Activated T-helper 1 cell treated with Interleukin-2 at 50 U/mL for 16 hours (primary cell): ENCODE measurements at places on chromosomes 3 and 15.

DNA sequence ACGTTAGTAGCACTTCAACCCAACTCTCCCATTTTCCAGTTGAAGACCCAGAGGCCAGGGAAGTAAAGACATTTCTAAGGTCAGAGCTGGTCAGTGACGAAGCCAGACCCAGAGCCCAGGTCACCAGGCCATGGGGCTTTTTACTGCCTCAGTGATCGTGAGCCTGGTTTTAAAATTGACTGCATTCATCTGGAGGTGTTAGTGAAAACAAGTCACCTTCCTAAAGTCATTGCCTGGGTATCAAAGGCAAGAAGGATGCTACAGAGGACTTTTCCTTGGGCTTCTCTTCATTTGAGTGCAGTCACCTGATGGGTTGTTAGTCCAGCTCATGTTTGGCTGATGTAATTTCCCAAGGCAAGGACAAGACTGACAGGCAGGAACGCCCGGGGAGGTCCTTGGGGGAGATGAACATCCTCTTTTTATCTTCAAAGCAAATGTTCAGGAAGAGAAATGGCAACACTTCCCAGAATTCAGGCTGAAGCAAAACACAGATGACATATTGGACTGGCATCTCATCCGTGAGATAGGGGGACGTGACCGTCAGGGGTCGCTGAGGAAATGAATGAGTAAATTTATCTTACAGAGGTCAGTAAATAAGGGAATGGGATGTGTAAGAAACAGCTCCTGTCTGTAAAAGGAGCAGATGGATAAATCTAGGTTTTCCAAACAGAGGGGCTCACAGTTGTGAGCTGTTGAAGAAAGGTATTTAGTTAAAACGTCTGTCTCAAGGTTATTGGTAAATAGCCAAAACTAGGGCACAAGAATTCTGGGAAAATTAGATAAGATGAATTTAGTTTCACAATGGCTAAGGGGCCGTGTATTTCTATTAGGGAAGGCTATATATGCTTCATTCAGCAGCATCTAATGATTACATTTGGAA, 201.2 kb downstream of the OPA1 start:
- no peak for DNase-seq

- DNase-seq: no peak
Observed at GRCh38 chr15:93865586-93865985, 365.8 kb upstream of the MCTP2 start.

- DNase-seq: no peak
Observed at GRCh38 chr15:48683991-48684765, 38.7 kb upstream of the FBN1 start.

DNA sequence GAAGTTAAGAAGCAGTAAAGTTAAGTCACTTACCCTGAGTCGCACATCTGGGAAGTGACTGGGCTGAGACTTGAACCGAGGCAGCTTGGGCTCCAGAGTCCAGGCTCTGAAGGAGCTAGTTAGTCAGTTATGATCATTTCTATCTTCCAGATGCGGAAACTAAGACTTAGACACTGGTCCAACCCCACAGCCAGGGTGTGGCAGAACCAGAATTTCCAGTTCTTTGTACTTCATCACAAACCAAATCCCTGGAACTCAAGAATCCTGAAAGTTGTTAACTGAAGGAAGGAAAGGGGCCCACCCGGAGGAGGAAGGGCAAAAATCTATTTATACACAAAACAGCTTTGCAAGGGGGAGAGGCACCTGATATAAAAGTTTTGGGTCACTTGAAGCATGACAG, 389.9 kb downstream of the SHQ1 start:
- no peak for DNase-seq

DNA sequence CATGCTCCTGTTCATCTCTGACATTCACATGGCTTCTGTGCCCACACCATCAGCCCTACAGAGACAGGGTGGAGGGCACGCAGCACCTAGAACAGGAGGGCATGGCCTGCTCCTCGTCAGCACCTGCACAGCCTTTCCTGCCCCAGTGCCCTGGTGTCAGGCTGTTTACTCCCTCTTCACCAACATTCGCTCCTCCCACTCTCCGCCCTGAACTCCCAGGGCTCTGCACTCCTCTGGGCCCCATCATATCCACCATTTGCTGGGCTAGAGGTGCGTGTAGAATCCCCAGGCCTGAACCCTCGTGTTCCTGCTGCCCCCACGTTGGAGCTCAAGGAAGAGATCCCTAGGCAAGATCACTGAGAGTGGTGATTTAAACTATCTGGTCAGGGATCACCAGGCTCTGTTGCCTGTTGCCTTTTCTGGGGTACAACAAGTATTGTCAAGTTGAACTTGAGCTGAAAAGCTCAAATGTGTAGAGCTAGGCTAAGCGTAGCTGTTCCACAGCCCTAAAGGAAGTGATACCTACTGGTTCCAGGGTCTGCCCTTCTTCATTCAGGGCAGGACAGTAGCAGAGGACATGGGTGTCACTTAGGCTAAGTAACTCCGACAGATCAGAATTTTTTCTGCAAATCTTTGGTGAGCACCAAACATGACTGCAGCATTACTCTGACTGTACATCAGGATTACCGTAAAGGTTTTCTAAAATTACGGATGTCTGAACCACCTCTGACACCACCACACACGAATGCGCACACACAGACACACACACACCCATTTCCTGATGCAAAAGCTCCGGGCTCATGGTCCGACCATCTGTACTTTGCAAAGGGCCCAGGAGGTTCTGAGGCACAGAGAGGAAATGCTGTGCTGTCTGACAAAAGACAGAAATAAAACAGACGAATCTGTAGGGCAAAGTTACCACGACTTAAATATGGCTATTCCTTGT, 43.7 kb upstream of the GNB5 start:
- DNase-seq: peak; percentile 14

GRCh38 chr3:119289404-119289770, 4.8 kb upstream of the ARHGAP31 start:
- DNase-seq: no peak

- DNase-seq: no peak
Observed at GRCh38 chr3:160196511-160197104, 28.6 kb upstream of the C3orf80 start.

DNA sequence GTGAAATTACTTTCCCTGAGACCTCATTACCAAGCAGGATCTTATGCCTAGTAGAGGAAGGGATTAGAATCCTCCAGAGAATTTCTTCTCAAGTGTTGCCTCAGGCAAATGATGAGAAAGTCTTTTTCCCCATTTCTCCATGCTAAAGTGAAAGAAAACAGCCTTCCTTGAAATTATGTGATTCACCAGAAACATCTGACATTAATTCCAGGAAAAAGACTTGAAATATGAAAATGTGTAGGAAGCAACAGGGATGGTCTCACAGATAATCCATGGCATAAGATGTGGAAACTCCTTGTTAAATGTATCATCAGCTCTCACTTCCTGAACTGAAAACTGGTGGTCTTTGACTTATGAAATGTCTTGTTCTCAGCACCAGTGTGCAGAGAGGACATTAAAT, 17.9 kb upstream of the ABI3BP start:
- no peak for DNase-seq

DNA sequence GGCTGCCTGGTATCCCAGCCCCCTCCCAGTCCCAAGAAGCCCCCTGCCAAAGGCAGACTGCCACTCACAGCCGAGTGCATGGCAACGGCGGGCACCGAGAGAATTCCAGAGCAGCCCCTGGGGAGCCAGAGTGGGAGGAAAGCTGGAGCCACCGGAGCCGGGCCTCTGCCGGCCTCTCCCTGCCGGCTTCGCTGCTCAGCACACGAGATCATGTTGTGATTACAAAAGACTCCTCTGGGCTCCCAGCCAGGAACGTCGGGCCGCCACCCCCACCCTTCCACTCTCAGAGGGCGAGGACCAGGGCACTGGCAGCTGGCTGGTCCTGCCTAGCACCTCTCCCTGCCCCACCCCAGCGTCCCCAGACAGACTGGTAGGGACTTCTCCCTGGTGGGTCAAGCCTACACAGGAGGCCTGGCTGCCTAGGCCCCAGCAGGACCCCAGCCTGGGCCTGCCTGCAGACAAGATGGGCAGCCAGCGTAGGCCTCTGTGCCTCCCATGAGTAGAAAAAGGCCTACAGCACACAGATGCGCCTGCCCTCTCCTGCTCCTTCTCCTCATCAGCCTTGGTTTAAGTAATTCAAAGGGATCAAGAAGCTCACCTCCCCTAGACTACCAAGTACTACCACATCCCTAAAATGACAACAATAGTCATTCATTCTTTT, at the start of gene CCDC9B:
Gene CCDC9B, minus strand, starts transcription at position 200 of the 661 bp plus-strand sequence. Its CDS starts 120 bp downstream, at position 80.
- DNase-seq: no peak

- no peak for DNase-seq
Observed at GRCh38 chr15:39403640-39404117, 177.2 kb upstream of the THBS1 start.

- DNase-seq: no peak
Observed at GRCh38 chr15:64800476-64800875, 25.0 kb downstream of the PIF1 start.

- DNase-seq: no peak
Observed at GRCh38 chr3:16302082-16302631, 37.1 kb downstream of the OXNAD1 start.

DNA sequence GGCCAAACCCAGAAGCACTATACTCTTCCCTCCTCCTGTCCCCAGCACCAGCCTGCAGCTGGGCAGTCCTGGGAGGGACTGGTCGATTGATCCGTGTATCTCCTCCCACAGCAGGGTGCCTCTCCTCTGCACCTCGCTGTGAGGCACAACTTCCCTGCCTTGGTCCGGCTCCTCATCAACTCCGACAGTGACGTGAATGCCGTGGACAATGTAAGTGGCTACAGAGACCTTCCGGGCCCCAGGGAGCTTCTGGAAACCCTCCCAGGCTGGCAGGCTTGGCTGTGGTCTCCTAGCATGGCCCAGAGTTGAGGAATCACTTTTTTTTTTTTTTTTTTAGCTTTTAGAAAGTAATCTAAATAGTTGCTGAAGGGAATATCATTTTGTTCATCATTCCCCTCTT, 30.7 kb downstream of the ANKDD1A start:
- DNase-seq: no peak
